Activated T-cell treated with anti-CD3 and anti-CD28 coated beads, Interleukin-2, amount 50 U/mL, for 4 hours (primary cell): ENCODE measurements at places on chromosomes 1 and 21. TPM values are rescaled to one million over a fixed set of nuclear protein-coding genes. Genes with fewer than 3 reads are reported as not detected.

TMOD4 gene
- 2.9 TPM for total RNA-seq

LEMD1 gene
- 0.74 TPM for total RNA-seq

PGLYRP3 gene
- total RNA-seq, result not detected

ADCY10 gene
- total RNA-seq, result not detected

MAEL gene
- not detected for total RNA-seq

KIF1B gene
- 17.0 TPM for total RNA-seq

DCST1 gene
- not detected for total RNA-seq

HPCAL4 gene
- 0.38 TPM for total RNA-seq

IL22RA1 gene
- total RNA-seq, result not detected

BARHL2 gene
- total RNA-seq, result not detected

ASTN1 gene
- total RNA-seq, result not detected

SPRR3 gene
- total RNA-seq, result not detected

OR2L3 gene
- not detected for total RNA-seq

PROX1 gene
- 0.03 TPM for total RNA-seq

GRIK3 gene
- total RNA-seq, result not detected

HSD3B1 gene
- not detected for total RNA-seq

OVAAL gene
- not detected for total RNA-seq

E2F2 gene
- 9.3 TPM for total RNA-seq

IL19 gene
- total RNA-seq, result not detected

KRTAP10-7 gene
- total RNA-seq, result not detected

FAM78B gene
- 0.90 TPM for total RNA-seq

OR10J1 gene
- total RNA-seq, result not detected

CFHR3 gene
- not detected for total RNA-seq

EFNA1 gene
- total RNA-seq, result 0.61 TPM

TEDDM1 gene
- not detected for total RNA-seq

SPATA45 gene
- total RNA-seq, result not detected

KCNN3 gene
- total RNA-seq, result 0.51 TPM

LEPROT gene
- 12.6 TPM for total RNA-seq

EDARADD gene
- total RNA-seq, result 12.4 TPM

OR2G6 gene
- not detected for total RNA-seq

ANKRD65 gene
- not detected for total RNA-seq

PCAT6 gene
- total RNA-seq, result 0.48 TPM

MMEL1 gene
- total RNA-seq, result 0.68 TPM

MPL gene
- total RNA-seq, result not detected

MKNK1 gene
- total RNA-seq, result 21.1 TPM

KRTAP19-1 gene
- total RNA-seq, result not detected

LCE1E gene
- not detected for total RNA-seq

MEX3A gene
- total RNA-seq, result 0.57 TPM

ODR4 gene
- total RNA-seq, result 15.1 TPM

DMRTA2 gene
- not detected for total RNA-seq

AJAP1 gene
- total RNA-seq, result 0.18 TPM

PER3 gene
- total RNA-seq, result 5.4 TPM

CR1L gene
- total RNA-seq, result not detected

CDA gene
- total RNA-seq, result not detected

PEX10 gene
- total RNA-seq, result 23.6 TPM

GJA5 gene
- not detected for total RNA-seq

PTCH2 gene
- 1.4 TPM for total RNA-seq

GPA33 gene
- 0.20 TPM for total RNA-seq

ASAP3 gene
- total RNA-seq, result 0.66 TPM

TRNP1 gene
- total RNA-seq, result 1.5 TPM

ARHGAP30 gene
- total RNA-seq, result 106 TPM

SEC16B gene
- not detected for total RNA-seq

TSSK3 gene
- total RNA-seq, result 0.71 TPM

SYTL1 gene
- total RNA-seq, result 6.3 TPM

ARHGEF10L gene
- 0.24 TPM for total RNA-seq

LENEP gene
- total RNA-seq, result 0.40 TPM
